ENCODE measurements at places on chromosomes 11 and 22.

GRCh38 chr11:12287009-12287373, 90.4 kb upstream of the PARVA start:
- 0 out of 2 replicates have a peak, but pooled peaks cover 4% of the 10 kb centered on the region for H3K4me1 ChIP-seq
- H3K27ac ChIP-seq: no peak overlapping the region
- H3K4me3 ChIP-seq: no peak overlapping the region
- DNase-seq: no peak
- no peaks in the 10 kb centered on the region for H3K36me3 ChIP-seq

- H3K36me3 ChIP-seq: 0 out of 2 replicates have a peak, but pooled peaks cover 15% of the 10 kb centered on the region
- DNase-seq: no peak
- no peaks in the 10 kb centered on the region for H3K27me3 ChIP-seq
- H3K27ac ChIP-seq: no peak overlapping the region
These were observed 13.9 kb upstream of the PHLDA2 start for GRCh38 chr11:2942872-2943710.

DNA sequence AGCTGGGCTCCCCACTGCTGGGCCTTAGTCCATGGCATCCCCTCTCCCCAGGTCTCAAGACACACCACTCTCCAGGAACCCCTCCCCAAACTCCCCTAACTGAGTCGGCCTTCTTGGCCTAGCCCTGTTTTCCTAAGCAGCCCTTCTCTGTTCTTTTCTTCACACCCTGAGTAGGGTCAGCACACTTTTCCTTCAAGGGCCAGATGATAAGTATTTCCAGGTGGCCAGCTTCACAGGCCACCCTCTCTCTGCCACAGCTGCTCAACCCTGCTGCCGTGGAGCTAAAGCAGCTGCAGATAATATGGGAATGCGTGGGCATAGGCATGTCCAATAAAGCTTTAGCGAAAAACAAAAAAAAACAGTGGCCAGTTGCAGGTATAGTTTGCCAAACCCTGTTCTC, 24.1 kb downstream of the DGCR2 start:
- no peaks in the 10 kb centered on the region for H3K27me3 ChIP-seq
- no peak overlapping the region for H3K4me3 ChIP-seq
- H3K27ac ChIP-seq: no peak overlapping the region

GRCh38 chr11:103878646-103879045, 157.8 kb upstream of the DDI1 start:
- no peak for DNase-seq
- no peak overlapping the region for H3K4me3 ChIP-seq
- H3K36me3 ChIP-seq: no peaks in the 10 kb centered on the region
- no peak overlapping the region for H3K27ac ChIP-seq
- H3K27me3 ChIP-seq: no peaks in the 10 kb centered on the region

DNA sequence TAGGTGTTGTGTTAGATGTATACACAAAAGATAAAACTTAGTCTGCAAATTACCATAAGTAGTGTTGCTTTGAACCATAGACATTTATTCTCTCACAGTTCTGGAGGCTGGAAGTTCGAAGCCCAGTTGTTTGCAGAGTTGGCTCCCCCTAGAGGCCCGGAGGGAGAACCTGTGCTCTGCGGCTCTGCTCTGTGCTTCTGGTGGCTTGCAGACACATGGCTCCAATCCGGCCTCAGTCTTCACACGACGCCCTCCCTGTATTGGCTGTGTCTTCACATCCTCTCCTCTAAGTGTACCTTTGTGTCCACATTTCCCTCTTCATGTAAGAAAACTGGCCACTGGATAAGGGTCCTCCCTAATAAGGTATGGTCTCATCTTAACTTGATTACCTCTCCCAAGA, 128.4 kb downstream of the OPCML start:
- H3K27ac ChIP-seq: no peak overlapping the region
- H3K36me3 ChIP-seq: no peaks in the 10 kb centered on the region
- peak; percentile 8 for DNase-seq
- H3K4me1 ChIP-seq: no peaks in the 10 kb centered on the region

- no peak overlapping the region for H3K4me3 ChIP-seq
- no peaks in the 10 kb centered on the region for H3K4me1 ChIP-seq
- H3K36me3 ChIP-seq: no peaks in the 10 kb centered on the region
- no peaks in the 10 kb centered on the region for H3K27me3 ChIP-seq
- H3K27ac ChIP-seq: no peak overlapping the region
These were observed 11.6 kb upstream of the CAPN5 start for GRCh38 chr11:77055101-77055561.

DNA sequence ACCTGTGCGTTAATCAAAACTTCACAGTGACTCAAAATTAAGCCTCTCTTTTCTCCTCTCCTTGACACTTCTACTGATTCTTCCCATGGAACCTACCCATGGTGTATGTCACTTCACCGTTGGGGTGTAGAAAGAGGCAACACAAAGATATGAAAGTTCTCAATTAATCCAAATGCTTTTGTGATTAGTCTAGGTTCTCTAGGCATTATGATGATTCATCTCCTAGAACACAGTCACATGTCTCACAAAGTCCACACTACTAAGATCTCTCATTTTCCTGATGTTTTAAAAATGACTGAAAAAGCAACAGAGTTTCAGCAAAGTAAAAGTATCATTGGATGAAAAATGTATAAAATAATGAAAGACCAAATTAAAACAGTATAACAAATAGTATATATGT, 13.7 kb upstream of the SCGB2A2 start:
- DNase-seq: no peak
- H3K27ac ChIP-seq: no peak overlapping the region
- H3K4me1 ChIP-seq: no peaks in the 10 kb centered on the region
- no peaks in the 10 kb centered on the region for H3K27me3 ChIP-seq
- no peaks in the 10 kb centered on the region for H3K36me3 ChIP-seq

GRCh38 chr22:41556561-41556960, 4.2 kb upstream of the CSDC2 start:
- no peaks in the 10 kb centered on the region for H3K27me3 ChIP-seq
- H3K4me3 ChIP-seq: no peak overlapping the region
- H3K27ac ChIP-seq: peak overlapping the region; percentile 62
- no peaks in the 10 kb centered on the region for H3K36me3 ChIP-seq
- no peak for DNase-seq
- peaks cover 19% of the 10 kb centered on the region for H3K4me1 ChIP-seq

DNA sequence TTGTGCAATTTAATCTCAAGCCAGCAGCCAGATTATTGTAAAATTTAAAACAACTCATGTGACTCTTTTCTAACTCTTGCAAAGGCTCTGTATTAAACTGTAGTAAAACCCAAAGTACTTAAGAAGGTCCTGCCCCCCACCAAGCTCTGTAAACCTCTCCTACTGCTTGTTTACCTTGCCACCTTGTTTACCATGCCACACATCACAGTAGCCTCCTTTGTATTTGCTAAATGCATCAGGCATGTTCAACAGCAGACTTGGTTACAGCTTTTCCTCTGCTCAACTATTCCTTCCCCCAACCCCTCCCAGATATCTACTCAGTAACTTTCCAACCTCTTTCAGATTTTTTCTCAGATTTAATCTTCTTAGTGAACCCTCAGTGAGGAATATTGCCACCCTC, 861.6 kb downstream of the METTL15 start:
- H3K27me3 ChIP-seq: no peaks in the 10 kb centered on the region
- H3K4me3 ChIP-seq: no peak overlapping the region
- no peak overlapping the region for H3K27ac ChIP-seq
- H3K36me3 ChIP-seq: no peaks in the 10 kb centered on the region
- no peaks in the 10 kb centered on the region for H3K4me1 ChIP-seq

GRCh38 chr11:69791276-69792180, 16.4 kb upstream of the FGF4 start:
- H3K36me3 ChIP-seq: no peaks in the 10 kb centered on the region
- no peak overlapping the region for H3K4me3 ChIP-seq
- no peaks in the 10 kb centered on the region for H3K4me1 ChIP-seq

- H3K4me1 ChIP-seq: no peaks in the 10 kb centered on the region
- H3K4me3 ChIP-seq: no peak overlapping the region
- no peak overlapping the region for H3K27ac ChIP-seq
- no peaks in the 10 kb centered on the region for H3K36me3 ChIP-seq
- no peak for DNase-seq
- no peaks in the 10 kb centered on the region for H3K27me3 ChIP-seq
These were observed 30.9 kb downstream of the ZBTB16 start for GRCh38 chr11:114090225-114090910.

DNA sequence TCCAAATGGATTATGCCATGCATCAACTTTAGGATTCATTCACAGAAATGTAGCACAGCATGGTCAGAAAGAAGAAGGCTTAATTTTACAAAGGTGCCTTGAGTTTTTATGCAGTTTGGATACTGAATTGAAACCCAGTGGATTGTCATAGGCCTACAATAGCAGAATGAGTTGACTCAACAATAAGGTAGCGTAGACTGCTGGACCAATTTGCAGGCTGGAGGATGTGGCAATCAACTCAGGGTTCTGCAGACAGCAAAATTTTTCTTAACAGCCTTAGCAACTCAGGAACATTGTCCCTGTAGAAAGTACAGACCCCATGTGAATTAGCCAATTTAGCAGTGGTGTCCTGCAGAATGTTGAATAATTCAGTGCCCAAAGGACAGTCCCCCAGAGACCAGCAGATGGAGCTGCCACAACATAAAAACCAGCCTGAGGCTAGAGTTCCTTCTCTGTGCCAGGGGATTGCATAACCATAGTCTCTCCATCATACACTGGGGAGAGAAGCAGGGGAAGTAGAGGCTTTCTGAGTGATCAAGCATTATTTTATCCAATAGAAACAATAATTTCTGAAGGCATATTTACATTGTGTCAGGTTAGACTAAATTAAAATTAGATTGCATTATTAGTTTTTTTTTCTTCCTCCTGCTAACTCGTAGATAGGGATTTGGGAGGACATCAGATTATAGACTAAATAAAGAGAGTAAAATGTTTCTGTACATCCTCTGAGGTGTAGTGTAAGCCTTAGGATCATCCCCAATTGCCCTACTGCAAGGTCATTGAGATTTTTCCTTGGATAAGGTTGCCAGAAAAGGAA, 20.3 kb upstream of the MRPL17 start:
- H3K36me3 ChIP-seq: no peaks in the 10 kb centered on the region
- H3K4me1 ChIP-seq: no peaks in the 10 kb centered on the region
- H3K27me3 ChIP-seq: no peaks in the 10 kb centered on the region
- H3K27ac ChIP-seq: no peak overlapping the region
- H3K4me3 ChIP-seq: no peak overlapping the region

GRCh38 chr11:100294748-100295147, 392.3 kb upstream of the ARHGAP42 start:
- H3K27me3 ChIP-seq: no peaks in the 10 kb centered on the region
- no peak overlapping the region for H3K27ac ChIP-seq
- H3K4me1 ChIP-seq: no peaks in the 10 kb centered on the region
- DNase-seq: no peak

- H3K4me1 ChIP-seq: no peaks in the 10 kb centered on the region
- no peak overlapping the region for H3K27ac ChIP-seq
- DNase-seq: no peak
These were observed 82.1 kb downstream of the FBLN1 start for GRCh38 chr22:45584621-45585436.

- no peaks in the 10 kb centered on the region for H3K36me3 ChIP-seq
- H3K4me3 ChIP-seq: no peak overlapping the region
- no peak for DNase-seq
- H3K27me3 ChIP-seq: no peaks in the 10 kb centered on the region
These were observed 330.2 kb upstream of the B3GAT1 start for GRCh38 chr11:134742224-134742612.

DNA sequence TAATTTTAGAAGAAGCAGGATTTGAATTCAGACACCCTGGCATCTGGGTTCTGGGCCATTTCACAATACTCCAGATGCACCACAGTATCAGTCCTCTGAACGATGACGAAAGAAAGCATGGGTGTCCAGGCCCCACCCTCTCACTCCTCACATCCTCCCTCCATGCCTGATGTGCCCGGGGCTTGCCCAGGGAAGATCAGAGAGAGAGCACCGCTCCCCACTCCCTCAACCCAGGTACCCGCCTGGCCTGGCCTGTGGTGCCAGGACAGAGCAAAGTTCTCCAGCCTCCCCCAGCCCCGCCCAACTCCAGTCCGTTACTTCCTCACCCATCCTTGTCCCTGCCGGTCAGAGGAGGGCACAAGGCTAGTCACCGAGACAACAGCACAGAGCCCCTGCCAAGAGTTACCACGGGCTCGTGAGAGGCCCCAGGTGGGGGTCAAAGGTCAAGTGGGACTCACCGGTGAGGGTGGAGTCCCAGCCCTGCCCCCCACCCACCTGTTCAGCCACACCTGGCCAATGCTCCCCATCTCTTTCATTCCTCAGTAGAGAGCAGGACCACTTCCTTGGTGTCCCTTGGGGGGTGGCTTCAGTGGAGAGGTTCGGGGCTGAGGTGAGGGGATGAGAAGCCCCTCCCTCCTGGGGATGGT, 8.1 kb downstream of the BCL9L start:
- no peaks in the 10 kb centered on the region for H3K36me3 ChIP-seq
- no peak overlapping the region for H3K4me3 ChIP-seq
- no peaks in the 10 kb centered on the region for H3K27me3 ChIP-seq
- peaks cover 3% of the 10 kb centered on the region for H3K4me1 ChIP-seq
- H3K27ac ChIP-seq: no peak overlapping the region

- H3K4me1 ChIP-seq: peaks cover 25% of the 10 kb centered on the region
- no peaks in the 10 kb centered on the region for H3K27me3 ChIP-seq
- H3K36me3 ChIP-seq: peaks cover 31% of the 10 kb centered on the region
- H3K4me3 ChIP-seq: no peak overlapping the region
- peak; percentile 77 for DNase-seq
These were observed 7.5 kb downstream of the HSPA8 start for GRCh38 chr11:123054301-123055065.

DNA sequence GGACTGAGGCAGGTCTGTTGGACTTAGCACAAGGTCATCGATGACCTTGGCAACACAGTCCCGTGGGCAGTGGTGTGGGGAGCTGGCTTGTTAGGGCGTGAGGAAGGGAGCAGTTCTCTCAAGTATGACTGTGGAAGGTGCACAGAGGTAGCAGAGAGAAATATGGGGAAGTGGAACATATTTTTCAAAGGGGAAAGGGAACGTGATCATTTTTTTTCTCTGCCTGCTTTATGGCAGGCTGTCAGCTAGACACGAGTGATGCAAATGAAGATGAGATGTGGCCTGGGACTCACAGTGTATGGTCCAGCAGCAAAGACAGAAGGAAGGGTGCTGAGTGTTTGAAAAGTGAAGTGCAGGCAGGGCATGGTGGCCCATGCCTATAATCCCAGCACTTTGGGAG, 30.6 kb downstream of the ADAMTS8 start:
- no peaks in the 10 kb centered on the region for H3K27me3 ChIP-seq
- DNase-seq: no peak
- no peaks in the 10 kb centered on the region for H3K36me3 ChIP-seq
- H3K4me1 ChIP-seq: no peaks in the 10 kb centered on the region
- H3K27ac ChIP-seq: no peak overlapping the region

- no peak overlapping the region for H3K4me3 ChIP-seq
- H3K27ac ChIP-seq: no peak overlapping the region
- DNase-seq: no peak
- H3K27me3 ChIP-seq: no peaks in the 10 kb centered on the region
- H3K4me1 ChIP-seq: peaks cover 6% of the 10 kb centered on the region
- H3K36me3 ChIP-seq: peaks cover 5% of the 10 kb centered on the region
These were observed 3.3 kb downstream of the DGCR8 start for GRCh38 chr22:20083157-20083890.

GRCh38 chr11:61540528-61540927, 32.0 kb downstream of the LRRC10B start:
- peaks cover 99% of the 10 kb centered on the region for H3K27me3 ChIP-seq
- H3K27ac ChIP-seq: no peak overlapping the region
- no peak overlapping the region for H3K4me3 ChIP-seq
- no peaks in the 10 kb centered on the region for H3K4me1 ChIP-seq
- no peak for DNase-seq

Measured in MM.1S (cell line).